ENCODE measurements at places on chromosomes 7 and 10.

GRCh38 chr7:24427048-24427447, 143.1 kb downstream of the NPY start:
- DNase-seq = no peak

GRCh38 chr10:77457266-77457665, 180.3 kb downstream of the KCNMA1 start:
- no peak for DNase-seq

GRCh38 chr10:35300063-35300699, 36.1 kb upstream of the CCNY start:
- DNase-seq = peak; percentile 78

DNA sequence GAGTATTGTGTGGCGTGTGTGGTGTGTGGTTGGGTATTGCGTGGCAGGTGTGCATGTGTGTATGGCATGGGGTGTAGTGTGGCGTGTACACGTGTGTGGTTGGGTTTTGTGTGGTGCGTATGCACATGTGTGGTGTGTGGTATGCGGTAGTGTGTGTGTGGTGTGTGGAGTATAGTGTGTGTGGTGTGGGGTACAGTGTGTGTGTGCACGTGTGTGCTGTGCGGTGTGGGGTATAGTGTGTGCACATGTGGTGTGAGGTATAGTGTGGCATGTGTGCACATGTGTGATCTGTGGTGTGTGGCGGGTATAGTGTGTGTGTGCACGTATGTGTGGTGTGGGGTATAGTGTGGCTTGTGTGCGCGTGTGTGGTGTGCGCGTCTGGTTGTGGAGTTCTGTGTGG, 20.9 kb upstream of the UTF1 start:
- DNase-seq = no peak

DNA sequence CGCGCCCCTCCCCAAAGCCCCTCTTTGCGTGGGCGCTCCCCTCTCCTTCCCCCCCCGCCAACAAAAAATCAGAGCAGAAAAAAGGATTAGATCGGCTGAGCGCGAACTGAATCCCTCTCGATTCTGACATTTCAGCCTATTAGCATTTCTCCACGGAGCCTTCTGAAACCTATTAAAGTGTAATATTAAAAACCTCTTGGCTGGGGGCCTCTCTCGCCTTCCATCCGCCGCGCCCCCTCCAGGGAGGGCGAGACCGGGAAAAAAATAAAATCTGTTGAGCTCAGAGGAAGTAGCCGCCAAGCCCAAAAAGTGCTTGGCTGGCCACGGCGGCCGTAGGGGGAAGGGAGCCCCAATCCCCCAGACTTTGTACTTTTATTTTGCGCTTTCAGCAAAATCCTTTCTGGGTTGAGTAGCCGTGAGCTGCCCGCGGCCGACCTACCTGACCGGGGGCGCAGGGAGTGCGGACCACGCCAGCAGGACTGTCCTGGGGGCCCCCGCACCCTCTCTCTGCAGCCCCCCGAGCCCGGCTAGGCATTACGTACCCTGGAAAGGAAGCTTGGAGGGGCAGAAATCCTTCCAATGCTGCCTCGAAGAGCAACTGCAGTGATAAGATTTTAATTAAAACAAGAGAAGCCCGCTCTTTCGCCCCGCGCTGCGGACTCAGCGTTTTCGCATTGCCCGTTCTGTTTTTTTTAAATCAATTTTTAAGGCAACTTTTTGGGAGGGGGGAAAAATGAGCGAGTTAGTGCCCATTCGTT, 1.3 kb upstream of the TNRC18 start:
- no peak for DNase-seq

DNA sequence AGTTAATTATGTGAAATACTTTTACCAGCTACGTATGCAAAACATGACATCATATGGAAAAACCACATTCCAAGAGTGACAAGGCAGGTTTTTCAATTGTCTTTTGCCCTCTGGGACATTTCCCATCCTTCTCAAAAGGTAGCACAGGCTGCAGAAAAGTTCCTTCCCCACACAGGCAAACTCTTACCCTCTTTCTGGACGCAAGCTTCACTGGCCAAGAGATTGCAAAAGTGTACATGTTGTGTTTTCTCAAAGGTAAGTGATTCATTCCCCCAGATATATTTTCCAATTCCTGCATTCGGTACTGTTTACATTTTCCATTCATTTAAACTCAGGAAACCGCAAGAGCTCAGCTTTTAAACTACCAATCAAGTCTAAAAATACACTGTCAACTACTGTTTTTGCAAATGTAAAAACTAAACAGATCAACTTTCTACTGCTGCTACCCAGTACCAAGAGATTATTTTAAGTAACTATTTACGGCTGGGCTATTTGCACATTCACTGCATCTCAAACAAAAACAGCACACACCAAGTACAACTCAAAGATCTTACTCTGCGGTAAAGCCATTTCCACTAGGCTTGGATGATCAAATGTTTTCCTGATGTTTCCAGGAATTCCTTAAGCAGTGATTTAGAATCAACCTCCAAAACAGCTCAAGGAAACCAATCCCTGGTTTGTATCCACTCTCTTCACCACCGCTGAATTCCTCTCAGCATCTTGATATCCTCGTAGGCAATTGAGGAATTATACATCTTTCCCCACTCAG, 233.6 kb upstream of the CCDC6 start:
- no peak for DNase-seq

GRCh38 chr7:106679153-106679931, 18.4 kb upstream of the CCDC71L start:
- peak; percentile 35 for DNase-seq

Measured in CD4-positive, alpha-beta T cell treated with Interleukin-1 beta for 1 hour (primary cell).